CD4-positive, alpha-beta memory T cell (primary cell): ENCODE measurements at places on chromosomes 2 and 18.

DNA sequence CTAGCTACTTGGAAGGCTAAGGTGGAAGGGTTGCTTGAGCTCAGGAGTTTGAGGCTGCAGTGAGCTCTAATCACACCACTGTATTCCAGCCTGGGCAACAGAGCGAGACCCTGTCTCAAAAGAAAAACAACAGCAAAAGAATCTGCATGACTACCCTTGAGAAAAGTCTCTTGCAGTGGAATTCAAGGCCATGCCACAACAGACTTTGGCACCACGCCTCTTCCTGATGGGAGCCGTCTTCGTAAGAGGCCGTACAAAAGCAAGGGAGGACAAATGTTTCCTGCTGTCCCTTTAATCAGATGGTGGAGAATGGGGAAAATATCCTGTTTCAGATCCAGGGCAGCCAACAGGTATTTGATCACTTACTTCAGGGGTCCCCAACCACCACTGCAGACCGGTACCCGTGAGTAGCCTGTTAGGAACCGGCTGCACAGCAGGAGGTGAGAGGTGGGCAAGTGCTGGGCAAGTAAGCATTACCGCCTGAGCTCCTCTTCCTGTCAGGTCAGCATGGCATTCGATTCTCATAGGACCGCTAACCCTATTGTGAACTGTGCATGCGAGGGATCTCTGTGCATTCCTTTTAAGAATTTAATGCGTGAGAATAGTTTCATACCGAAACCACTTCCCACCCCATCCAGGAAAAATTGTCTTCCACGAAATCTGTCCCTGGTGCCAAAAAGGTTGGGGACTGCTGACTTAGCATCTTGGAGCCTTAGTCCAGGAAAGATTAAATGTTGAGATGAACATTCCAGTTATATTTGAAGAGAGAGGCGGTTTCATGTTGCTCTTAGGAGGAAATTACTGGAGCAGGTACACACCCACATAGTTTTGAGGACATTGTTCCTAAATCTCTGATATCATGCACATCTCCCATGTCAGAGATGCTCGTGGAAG is 94.4 kb upstream of the XPO1 start:
- no peak for DNase-seq

- no peak for DNase-seq
Observed at GRCh38 chr2:95372216-95372829, 30.2 kb upstream of the FAHD2A start.

DNA sequence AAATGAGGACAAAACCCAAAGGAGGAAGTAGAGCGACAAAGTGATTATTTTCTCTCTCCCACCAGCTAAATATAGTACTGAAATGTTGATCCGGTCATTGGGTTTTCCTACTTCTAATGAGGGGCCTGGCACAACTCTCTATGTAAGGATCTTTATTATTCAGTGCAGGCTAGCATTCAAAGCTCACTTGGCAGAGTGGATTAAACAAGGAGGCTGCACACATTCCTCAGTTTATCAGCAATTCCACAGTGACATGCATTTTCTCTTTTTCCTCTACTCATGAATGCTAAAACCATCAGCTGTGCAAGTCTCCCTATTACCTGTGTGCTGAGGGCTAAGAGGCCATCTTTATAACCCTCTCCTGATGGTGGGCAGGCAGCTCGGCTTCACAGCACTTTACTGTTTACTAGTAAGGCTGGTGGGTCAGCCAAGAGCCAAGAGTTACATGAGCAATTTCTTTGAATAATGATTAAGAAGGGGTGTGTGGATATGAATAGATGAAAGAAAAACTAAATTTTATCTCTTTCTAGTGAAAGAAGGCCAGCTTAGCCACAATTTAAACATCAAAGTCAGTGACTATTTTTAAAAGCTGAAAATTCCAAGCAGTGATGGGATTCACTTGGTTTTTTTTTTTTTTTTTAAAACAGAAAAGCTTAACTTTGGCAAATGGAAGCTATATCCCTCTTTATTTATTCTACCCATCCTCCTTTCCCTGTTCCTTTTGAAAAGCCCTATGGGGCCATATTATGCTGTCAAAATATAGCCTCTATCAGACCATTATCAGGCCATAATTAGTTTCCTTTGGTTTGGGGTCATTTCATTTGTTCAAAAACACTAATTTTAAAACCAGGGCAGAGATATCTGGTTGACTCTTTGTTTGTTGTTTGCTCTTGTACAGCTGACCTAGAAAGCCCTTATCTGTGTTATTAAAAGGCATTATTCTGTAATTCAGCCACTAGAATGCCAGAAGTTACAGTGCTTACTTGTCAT is 111.0 kb downstream of the RBM43 start:
- no peak for DNase-seq

DNA sequence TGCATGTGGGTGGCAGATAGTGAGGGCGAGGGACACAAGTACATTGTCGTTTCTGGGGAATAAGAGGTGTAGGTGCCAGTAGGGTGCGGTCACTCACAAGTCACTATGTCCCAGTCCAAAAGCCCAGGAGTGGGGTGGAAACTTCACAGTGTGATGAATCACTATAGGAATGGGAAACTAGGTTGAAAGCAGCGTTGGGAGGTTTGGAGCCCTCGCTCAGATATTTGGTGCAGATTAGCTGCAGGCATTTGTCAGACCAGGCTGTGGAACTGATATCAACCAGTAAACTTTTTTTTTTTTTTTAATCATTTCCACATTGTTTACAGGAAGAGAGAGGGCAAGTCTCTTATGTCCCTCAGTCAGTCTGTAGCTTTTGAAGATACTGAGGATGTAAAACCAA is 121.8 kb downstream of the CERS6 start:
- no peak for DNase-seq

DNA sequence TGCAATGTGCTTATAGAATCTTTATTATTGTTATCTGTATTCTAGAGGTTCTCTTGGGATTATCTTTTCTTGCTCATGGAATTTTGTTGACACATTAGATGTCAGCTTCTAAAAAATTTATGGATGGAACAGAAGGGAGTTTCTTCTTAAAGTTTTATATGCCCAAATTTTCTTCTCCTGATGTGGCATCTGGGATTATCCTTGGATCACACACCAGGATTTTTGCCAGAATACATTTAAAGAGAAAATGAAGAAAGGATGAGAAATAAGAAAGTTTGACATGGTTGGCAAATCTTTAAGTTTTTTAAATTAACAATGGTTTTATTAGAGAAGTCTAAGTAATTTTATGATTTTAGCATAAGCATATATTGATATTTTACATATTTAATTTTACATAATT is 706.7 kb upstream of the TMEFF2 start:
- no peak for DNase-seq

DNA sequence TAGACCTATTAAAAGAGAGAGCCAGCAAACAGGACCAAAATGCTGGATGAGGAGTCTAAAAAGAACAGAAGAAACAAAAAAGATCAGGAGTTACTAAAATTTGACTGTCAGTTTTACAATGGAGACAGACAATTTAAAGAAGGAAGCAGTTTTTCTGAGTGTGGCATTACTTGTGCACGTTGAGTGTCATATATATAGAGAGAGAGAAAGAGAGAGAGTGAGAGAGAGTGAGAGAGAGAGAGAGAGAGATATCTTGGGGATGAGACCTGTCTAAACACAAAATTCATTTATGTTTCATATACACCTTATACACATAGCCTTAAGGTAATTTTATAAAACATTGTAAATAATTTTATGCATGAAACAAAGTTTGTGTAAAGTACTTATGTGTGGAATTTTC is 2.1 kb upstream of the GALNT3 start:
- DNase-seq = no peak

GRCh38 chr18:55912071-55912470 is 324.1 kb upstream of the TCF4 start:
- DNase-seq = no peak
